ENCODE measurements at places on chromosomes 11 and 22. TPM values are rescaled to one million over a fixed set of nuclear protein-coding genes. Genes with fewer than 3 reads are reported as not detected.

DNA sequence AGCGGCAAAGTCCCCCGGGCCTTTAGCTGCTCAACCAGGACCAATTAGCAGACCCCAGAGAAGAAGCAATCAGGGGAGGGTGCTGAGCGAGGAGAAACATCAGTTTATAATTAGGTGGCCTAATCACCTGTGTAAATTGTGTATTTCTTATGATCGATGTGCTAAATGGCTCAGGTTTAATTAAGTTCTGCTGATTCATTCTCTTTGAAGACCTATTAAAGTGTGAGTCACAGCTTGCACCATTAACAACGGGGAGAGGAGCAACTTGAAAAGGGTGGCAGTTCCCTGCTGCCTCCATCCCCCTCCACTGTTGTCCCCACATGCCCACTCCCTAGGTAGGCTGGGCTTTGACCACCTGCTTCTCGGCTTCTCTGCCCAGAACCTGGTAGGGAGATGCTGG, 10.7 kb downstream of the ISX start:
- no peak for DNase-seq

The RFPL2 gene
- 0.35 TPM for polyA plus RNA-seq

DNA sequence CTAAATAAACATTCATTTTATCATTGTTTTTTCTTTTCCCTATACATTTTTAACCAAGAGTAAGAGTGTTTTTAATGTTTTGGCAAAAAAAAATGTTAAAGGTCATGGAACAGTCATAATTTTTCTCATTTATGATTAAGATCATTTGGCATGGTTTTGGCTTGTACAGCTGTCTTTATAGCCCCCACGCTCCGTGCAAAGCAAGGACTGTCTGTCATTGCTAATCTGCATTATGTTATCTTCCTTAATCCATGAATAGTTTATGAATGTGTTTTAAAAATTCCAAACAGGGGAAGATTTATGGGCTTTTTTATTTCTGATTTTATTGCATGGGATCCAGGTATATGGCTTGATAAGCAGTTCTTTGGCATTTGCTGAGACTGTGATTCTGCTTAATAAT, 28.1 kb downstream of the PGM2L1 start:
- DNase-seq = no peak

DNA sequence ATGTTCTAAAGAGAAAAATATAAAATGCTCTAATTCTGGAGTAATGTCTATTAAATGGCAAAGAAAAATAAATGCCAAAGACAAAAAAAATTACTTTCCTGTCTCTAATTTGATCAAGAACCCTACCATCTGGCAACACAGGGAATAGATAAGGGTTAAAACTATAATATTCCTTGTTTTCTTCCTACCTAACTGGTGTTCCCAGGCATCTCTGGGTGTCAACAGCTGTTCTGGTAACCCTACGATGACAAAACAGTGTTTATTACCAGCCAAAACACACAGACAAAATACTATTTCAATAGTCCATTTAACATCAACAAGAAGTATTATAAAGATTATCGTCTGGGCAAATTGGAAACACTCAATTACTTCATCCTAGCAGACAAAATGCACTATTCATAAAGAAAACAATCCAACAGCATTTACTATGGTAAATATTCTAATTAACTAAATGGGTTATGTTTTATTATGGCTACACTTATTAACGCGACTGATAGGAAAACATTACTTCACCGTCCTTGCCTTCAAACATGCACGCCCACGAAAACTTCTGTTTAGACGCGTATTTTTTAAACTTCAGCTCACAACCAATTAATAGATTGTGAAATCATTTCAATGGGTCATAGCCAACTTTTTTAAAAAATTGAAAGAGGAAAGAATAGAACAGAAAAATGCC, 50.6 kb downstream of the LGR4 start:
- no peak for DNase-seq

The NCF4 gene
- 2.1 TPM for polyA plus RNA-seq

- no peak for DNase-seq
Measured at GRCh38 chr11:21429401-21429800, 760.0 kb downstream of the NELL1 start.

The KCNJ1 gene
- 91.3 TPM for polyA plus RNA-seq

GRCh38 chr11:102216433-102217075, 100.7 kb upstream of the BIRC3 start:
- DNase-seq = no peak

The APOL2 gene
- 45.4 TPM for polyA plus RNA-seq

GRCh38 chr11:86798988-86799387, 1.4 kb upstream of the PRSS23 start:
- no peak for DNase-seq

- no peak for DNase-seq
Measured at GRCh38 chr22:27135031-27135981, 477.9 kb downstream of the MIAT start.

DNA sequence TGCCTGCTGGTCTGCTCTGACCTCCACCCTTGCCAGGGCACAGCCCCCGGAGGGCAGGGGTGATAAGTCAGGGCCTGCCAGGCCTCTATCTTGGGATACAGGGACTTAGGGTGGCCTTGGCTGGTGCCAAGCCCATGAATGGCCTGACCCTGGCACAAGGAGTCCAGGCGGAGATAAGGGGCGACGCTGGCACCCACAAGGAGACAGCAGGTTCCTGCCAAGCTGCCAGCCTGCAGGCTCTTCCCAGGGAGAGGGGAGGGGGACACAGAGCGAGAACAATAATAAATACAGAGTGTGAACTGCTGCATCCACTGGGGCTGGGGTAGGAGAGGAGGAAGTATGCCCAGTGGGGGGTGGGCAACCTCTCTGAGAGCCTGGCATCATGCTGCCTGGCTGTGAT, 978 bp downstream of the CSDC2 start:
- no peak for DNase-seq

DNA sequence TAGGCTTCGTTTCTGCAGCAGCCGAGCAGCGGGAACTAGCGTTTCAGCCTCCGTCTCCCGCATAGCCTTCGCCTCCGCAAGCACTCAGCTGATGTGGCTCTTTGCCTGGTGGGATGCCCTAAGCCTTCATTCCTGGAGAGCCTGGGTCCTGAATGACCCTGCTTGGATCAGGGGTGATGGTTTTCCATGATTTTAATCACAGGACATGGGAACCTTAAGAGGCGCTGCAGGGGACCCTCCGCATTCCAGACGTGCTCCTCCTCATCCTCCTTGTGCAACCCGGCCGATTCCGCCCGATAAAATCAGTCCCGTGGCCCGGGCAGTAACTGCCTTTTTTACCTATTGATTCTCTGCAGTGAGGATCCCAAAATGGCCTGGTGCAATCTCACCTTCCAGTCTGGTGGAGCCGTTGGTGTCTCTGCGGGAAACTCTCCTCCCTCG, 8.2 kb downstream of the C11orf21 start:
- no peak for DNase-seq

The ADAMTS15 gene
- polyA plus RNA-seq = 54.9 TPM

DNA sequence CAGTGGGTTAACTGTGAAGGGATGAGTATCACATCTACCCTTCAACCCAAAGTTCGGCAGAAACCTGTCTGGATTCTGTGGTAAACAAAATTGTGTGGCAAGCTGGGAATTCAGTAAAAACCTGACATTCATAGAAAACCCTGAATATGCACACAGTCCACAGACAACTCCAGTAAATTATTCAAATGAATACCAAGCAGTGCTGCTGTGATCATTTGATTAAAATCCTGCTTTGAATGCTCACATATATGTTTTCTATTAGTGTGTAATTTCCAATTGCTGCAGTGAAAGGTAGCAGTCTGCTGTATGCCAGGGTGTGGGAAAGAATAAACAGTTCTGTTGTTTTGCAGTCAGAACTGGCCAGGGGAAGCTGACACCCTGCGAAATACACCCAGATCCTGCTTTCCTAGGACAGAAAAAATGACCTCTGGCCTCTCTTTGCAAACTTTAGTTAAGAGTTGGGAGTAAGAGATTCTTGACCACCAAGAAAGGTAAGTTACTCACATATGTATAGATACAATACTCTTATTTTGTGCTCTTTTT, 217.8 kb downstream of the FAM76B start:
- DNase-seq = no peak

The MS4A12 gene
- not detected for polyA plus RNA-seq

DNA sequence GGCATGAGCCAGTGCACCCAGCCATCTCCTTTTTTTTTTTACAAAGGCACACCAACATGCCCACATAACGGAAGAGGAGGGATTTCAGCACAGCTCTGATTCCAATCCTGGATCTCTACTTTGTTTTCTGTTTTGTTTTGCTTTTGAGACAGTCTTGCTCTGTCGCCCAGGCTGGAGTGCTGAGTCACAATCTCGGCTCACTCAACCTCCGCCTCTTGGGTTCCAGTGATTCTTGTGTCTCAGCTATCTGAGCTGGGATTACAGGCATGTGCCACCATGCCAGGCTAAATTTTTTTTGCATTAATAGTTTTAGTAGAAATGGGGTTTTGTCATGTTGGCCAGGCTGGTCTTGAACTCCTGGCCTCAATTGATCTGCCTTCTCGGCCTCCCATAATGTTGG, 28.1 kb downstream of the VSTM5 start:
- DNase-seq = no peak

The POU2AF2 gene
- polyA plus RNA-seq = not detected

GRCh38 chr22:44442851-44443595, 55.0 kb downstream of the RTL6 start:
- DNase-seq = no peak

DNA sequence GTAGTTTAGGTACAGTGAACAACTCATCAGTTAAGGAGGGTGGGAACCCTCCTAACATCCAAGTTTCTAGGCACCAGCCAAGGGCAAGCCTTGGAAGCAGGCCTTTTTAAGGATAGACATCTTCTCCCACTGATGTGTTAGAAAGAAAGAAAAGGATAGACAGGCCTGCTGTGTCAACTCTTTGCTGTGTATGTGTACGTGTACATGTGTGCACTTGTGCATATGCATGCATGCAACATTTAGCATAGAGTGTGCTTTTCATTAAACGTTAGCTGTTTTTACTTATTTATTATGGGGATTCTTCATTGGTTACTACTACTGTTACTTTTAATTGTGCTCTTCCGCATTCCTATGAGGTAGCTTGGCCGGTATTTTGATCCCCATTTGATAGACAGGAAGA, 36.1 kb downstream of the RNF169 start:
- no peak for DNase-seq

DNA sequence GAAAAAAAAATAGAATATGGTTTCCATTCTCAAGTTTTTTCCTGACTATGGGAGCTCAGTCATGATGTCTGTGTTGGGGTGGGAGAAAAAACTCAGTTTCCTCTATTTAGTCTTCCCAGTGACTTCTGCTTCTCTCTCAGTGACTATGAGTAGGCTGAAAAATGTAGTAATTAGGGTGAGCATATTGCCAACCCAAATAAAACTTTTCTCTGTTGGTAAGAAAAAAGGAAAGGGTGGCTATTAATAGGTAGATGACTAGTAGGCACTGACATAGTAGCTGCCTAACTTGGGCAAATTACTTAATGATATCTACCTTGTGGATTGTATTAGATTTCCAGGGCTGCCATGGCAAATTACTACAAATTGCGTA, 34.2 kb upstream of the BIRC3 start:
- DNase-seq = no peak

- DNase-seq = no peak
Measured at GRCh38 chr11:102626676-102627075, 1.5 kb upstream of the MMP20 start.
